ENCODE measurements at places on chromosomes 7 and 10.
A peak's percentile ranks its signal among the peaks of the same experiment; 100 is the strongest.

- DNase-seq = no peak
These were observed 125.1 kb upstream of the GPR22 start for GRCh38 chr7:107344799-107345198.

DNA sequence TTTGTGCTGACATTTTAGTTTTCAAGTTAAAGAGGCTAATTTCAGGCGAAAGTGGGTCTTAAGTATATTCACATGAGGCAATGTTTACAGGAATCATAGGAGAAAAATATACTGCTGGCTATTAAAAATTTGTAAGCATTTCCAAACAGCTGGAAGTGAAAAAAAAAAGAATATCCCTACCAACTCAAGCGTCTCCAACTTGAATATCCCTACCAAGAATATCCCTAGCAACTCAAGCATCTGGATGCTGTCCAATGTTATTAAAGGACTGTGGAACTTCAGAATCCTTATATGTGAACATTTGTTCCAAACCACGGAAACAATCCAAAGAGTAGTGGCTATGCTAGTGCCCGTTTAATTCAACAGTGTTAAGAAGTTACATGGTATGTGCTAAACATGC lies 1303.0 kb downstream of the GATA3 start:
- DNase-seq = no peak

DNA sequence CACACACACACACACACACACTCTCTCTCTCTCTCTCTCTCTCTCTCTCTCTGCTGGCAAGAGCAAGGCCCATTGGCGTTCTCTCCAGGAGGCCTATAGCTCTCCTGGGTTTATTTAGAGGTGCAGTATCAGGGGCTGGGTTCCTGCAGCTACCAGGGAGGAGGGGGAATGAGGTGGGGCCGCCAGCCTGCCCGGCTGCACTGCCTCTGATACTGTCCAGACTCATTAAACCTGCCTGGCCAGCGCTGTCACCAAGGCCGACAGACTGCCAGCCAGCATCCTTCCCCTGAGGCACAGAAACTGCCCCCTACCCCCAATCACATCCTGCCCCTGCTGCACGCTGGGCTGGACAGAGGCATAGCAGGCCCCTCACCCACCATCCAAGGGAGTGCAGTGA lies 4.3 kb downstream of the PRRT4 start:
- DNase-seq = peak; percentile 89

- DNase-seq = no peak
These were observed 30.7 kb downstream of the JCAD start for GRCh38 chr10:30028738-30029030.

DNA sequence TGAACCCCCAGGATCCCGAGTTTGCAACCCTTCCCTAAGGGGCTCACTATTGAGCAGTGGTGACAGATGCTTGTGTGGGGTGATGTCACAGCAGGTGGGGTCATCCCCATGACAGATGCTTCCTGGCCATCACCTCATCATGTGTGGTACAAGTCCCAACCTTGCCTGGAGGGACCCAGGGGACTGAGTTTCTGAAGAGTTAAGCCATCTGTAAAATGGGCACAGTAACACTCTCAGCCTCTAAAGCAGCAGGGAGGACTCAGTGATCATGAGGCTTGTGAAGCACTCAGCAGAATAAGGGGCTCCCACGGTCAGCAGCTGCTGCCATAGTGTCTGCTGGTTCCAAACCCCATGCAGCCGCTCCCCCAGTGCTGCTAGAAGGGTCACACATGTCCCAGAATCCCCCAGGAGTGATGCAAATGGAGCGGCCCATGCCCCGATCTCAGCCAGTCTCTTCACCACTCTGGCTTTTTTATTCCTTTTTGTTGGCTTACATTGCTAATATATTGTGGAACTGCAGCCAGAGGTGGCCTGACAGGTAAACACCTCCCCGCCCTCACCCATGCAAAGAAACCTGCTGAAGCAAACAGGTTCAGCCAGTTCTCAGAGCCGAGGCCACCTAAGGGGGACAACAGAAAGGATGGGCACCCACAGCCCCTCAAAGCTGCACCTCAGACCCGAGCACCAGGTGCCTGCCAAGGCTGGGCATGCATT lies 102.1 kb upstream of the PDGFA start:
- no peak for DNase-seq

DNA sequence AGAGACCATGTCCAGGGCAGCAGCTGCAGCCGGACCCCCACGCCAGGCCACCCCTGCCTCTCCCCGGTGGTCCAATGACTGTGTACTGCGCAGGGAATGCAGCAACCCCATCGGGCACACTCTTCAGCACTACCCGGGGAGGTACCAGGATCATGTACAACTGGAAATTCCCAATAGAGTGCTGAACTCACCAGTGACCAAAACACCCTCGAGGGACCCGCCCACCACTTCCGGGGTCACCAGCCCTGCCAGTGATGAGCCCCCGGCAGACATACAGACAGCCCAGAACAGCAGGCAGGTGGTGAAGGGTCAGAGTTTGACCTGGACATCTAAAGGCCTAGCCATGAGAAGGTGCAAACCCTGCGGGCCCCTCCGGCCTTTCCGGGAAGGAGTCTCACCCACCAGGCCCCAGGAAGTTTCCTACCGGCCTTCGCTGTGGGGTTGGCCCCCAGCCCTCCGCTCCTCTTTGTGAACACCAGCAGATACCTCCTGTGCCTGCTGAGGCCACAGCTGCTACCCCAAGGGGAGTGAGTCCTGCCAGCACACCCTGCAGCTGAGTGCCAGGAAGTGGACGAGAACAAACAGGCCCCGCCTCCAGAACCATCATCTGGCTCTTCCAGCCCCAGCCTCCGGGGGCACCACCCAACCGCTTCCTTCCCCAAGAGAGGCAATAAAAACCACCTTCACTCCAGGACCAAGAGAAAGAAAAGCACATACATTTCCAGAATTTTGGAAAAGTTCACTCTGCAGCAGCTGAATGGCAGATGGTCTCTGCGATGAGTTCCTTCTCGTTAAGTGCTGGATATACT lies 5.0 kb upstream of the ANKRD61 start:
- DNase-seq = peak; percentile 18

DNA sequence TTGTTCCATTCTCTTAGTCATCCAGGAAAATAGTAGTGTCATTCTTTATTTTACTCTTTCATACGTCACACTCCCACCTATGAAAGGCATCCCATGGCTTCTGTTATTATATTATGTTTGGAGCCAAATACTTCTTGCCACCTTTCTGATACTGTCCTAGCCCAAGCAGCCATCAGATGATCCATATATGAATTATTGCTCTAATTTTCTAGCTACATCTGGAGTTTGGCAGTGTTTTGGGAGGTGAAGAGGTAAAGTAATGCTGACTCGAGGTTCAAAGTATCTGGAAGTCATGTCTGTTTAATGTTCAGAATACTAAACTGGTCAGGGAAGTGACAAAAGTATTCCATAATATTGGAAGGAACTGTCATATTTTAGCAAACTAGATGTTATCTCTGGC lies 362.5 kb downstream of the GPR37 start:
- DNase-seq = peak; percentile 89

DNA sequence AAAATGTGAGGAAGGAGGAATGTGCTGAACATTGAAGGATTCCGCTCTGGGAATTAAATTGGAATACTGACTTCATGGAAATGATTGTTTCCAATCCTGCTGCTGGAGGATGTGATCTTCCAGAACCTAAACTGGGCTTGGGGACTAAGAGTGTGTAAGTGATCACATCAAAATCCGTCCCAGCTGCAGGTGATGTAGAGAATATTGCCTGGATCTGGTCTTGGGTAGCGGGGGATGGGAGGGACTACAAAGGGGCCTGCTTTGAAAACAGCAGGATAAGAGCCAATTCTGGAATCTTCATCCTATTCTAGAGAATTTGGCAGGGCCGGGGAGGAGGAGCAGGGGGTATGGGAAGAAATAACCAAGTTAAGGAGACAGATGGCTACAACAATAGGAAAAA lies 552.2 kb upstream of the FZD8 start:
- DNase-seq = no peak

DNA sequence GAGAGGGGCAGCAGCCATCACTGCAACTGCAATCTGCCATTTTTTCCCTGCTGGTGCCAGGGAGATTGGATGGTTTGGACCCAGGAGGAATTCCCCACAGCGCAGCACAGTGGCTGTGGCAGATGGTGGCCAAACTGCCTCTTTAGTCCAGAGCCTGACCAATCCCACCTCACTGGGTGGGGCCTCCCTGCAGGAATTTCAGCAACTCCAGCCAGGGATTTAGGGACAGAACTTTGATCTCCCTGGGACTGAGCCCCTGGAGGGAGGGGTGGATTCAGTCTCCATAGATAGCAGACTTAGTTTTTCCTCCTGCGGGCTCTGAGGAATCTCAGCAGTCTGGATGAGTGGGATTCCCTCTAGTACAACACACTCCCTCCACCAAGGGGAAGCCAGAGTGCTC lies 179.7 kb upstream of the WDR11 start:
- no peak for DNase-seq

GRCh38 chr10:111261081-111261615 lies 184.3 kb downstream of the ADRA2A start:
- no peak for DNase-seq

DNA sequence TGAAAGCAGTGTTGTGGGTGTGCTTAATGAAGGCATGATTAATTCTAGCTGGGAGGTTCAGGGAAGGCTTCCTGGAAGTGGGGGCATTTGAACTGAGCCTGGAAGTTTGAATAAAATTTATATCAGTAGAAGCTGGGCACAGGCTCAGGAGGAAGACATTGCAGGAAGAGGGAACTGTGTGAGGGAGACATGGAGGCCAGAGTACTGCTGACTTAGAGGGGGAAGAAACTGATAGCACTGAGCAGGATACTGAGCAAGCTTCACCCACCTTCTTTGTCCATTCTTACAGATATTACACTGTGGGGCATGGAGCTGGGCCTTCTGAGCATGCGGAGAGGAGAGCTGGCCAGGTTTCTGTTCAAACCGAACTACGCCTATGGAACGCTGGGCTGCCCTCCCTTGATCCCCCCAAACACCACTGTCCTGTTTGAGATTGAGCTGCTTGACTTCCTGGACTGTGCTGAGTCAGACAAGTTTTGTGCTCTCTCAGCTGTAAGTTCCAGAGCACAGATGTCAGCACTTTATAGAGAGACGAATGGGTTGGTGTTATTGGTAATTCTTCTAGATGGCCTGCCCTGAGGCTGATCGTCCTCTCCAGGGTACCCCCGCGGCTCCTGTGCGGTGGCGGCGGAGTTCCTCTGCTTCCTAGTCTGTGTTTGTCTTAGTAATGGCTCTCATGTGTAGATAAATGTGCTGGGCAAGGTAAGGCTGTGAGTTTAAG lies 2.1 kb downstream of the FKBP6 start:
- no peak for DNase-seq

- no peak for DNase-seq
These were observed 5.6 kb upstream of the AIFM2 start for GRCh38 chr10:70137927-70138883.

- DNase-seq = peak; percentile 95
These were observed 61.1 kb downstream of the SORCS1 start for GRCh38 chr10:107103174-107104025.

GRCh38 chr10:69443354-69443753 lies 7.9 kb upstream of the TSPAN15 start:
- no peak for DNase-seq

GRCh38 chr7:22865602-22865960 lies 42.9 kb upstream of the TOMM7 start:
- no peak for DNase-seq

DNA sequence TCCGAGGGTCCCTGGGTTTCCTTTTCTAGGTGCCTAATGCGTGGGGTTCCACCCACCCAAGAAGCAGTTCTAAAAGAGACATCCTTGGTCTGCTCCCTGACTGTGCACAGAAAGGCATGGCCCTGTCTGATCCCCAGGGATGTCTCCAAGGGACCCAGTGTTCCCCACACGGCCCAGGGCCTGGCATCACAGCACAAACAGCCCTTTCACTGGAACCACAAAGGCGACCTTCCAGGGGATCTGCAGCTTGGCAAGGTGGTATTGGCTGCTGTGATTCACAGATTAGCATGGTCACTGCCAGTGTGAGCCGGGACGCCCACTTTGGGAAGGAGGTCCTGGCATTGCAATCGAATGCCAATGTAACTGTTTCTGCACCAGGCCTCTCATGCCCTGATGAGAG lies 6.4 kb downstream of the KCNMA1 start:
- no peak for DNase-seq

GRCh38 chr10:103691723-103692435 lies 163.5 kb downstream of the SH3PXD2A start:
- no peak for DNase-seq

DNA sequence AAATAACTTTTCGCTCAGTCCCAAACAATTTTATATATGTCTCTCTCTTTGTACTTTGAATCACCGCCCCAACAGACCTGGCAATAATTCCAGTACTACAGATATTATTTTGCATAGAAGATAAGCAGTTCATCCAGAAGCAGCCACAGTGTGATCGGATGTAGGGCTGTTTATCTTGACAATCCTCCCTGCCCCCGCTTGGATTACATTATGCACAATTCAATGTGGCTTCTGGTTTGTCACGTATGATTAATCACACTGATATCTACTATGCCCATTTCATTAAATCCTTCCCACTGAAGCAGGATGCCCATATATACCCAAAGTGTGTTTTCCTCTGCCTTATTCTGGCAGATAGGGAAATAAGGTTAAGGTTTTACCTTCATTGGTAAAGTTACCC lies 115.2 kb downstream of the PDE1C start:
- no peak for DNase-seq

- DNase-seq = no peak
These were observed 246.5 kb upstream of the AOAH start for GRCh38 chr7:36970551-36971514.

- no peak for DNase-seq
These were observed 21.9 kb downstream of the BNIP3 start for GRCh38 chr10:131959841-131960240.

GRCh38 chr10:62732841-62733653 lies 71.5 kb upstream of the ADO start:
- no peak for DNase-seq

GRCh38 chr10:12949248-12949647 lies 52.3 kb downstream of the CCDC3 start:
- no peak for DNase-seq

DNA sequence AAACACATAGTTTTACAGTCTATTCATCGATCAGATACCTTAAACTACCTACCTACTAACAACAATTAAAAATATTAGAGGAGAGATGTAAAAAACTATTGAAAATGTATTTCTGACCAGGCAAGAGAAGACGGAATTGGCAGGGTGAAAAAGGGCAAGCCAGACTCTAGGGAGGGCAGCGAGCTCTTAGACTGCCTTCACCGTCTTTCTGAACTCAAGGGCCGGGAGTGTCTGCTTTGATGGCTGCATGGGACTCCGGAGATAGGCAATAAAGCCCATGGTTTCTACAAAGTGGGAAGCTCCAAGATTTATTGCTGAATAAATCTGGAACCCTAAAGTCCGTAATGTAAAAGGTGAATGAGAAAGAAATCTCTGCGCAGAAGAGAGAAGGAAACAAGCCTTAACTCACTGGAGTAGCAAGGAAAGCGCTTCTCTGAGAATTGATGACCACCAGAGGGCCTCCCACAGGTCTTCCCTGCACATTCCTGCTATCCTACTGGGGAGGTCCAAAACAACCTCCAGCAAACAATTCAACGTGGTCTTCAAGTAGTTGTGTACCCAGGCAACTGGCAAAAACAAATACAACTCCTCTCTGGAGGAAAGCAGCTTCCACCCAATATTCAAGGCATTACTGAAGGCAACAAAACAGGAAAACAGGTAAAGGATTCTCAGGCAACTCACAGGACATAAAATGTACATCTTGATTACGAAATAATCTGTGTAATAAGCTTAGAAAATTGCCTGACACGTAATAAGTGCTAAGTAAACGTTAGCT lies 181.3 kb downstream of the SDK1 start:
- peak; percentile 47 for DNase-seq

- no peak for DNase-seq
These were observed 52.5 kb downstream of the CDHR3 start for GRCh38 chr7:106015381-106016218.
